Skin of body (tissue), 3 donors: ENCODE measurements at places on chromosomes 4 and X. TPM values are rescaled to one million over a fixed set of nuclear protein-coding genes. Genes with fewer than 3 reads are reported as not detected.
A peak's percentile ranks its signal among the peaks of the same experiment; 100 is the strongest.

Gene AKAP14
- total RNA-seq: not detected

Gene IL2
- not detected for total RNA-seq

Gene DCX
- total RNA-seq: 2.4 TPM

Gene STAP1
- 0.30 TPM for total RNA-seq

Gene HNRNPD
- total RNA-seq: 121 TPM

Gene SPANXN4
- not detected for total RNA-seq

Gene UCP1
- total RNA-seq: 1.7 TPM

Gene NXF2B
- not detected for total RNA-seq

Gene UCHL1
- total RNA-seq: 12.2 TPM

Gene RASGEF1B
- total RNA-seq: 61.7 TPM

Gene PSAPL1
- total RNA-seq: 18.6 TPM

Gene FHDC1
- total RNA-seq: 12.2 TPM

Gene TMEM35A
- 0.79 TPM for total RNA-seq

Gene LAP3
- 68.0 TPM for total RNA-seq

Gene GLRB
- total RNA-seq: 2.4 TPM

Gene TREX2
- total RNA-seq: 6.1 TPM

Gene SHROOM4
- 5.3 TPM for total RNA-seq

DNA sequence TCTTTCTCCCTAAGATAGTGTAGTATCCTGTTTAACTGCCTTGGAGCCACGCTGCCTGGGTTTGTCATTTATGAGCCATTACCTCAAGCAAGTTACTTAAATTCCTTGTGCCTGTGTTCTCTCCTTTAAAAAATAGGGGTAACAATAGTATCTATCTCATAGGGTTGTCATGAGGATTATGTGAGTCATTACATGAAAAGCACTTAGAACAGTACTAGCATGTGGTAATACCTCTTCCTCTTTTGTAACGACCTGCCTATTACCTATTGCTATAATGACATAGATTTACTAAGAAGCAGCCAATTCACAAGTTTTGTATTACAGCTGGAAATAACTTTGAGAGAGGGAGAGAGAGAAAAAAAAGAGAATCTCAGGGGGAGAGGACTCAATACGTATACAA lies 834.7 kb downstream of the RAPGEF2 start:
- DNase-seq: no peak

DNA sequence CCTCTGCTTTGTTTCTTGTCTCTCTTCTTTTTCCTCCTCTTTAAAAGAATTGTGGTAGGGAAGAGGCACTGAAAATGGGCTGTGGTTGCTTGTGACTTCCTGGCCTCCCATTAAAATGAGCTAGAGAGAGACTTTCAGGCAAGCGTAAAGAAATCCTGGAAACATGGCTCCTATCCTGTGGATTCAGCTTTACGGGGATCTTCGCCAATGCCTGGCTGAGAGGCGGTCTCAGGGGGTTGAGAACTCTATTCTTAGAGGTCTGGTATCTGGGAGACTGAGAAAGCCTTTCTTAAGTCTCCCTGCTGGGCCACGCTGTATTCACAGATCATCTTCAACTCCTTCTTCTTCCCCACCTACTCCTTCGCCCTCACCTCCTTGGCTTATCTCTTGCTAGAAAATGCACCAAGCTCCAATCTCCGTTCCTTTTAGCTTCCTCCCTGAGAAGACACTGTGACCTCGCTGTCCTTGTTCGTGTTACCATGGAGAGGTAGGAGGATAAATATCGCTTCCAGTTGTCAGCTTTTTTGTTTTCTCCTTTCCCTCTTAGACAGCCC lies 542 bp upstream of the KLF8 start:
- no peak for DNase-seq

GRCh38 chr4:138341739-138342415 lies 99.7 kb upstream of the SLC7A11 start:
- no peak for DNase-seq

DNA sequence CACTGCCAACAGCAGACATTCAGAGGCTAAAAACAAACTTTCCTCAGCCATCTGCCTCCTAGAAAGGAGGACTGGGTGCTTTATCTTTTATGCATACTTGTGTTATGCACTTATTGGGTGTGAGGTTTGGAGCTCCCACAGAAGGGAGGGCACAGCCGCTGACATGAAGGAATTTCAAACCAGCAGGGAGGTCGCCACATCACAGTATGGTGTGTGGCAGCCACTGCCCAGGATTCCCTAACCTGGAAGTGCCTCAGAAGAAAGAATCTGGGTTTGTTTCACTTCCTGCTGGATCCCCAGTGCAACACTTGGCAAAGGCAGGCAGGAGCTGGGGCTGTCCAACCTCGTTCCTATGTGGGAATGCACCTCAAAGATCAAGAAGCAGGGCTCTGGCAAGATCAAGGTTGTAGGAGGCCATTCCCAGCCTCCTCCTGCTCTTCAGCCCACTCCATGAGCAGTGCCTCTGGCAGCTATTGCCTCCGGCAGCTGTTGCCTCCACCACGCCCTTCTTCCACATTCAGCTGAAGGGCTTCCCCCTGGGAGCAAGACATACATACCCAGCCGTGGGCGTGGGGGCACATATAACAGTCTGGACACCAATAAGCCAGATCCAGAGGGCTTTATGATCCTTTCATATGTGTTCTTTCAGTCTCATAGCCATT lies 109.0 kb upstream of the MAMLD1 start:
- DNase-seq: no peak

GRCh38 chr4:111748157-111748556 lies 397.1 kb upstream of the FAM241A start:
- DNase-seq: no peak

DNA sequence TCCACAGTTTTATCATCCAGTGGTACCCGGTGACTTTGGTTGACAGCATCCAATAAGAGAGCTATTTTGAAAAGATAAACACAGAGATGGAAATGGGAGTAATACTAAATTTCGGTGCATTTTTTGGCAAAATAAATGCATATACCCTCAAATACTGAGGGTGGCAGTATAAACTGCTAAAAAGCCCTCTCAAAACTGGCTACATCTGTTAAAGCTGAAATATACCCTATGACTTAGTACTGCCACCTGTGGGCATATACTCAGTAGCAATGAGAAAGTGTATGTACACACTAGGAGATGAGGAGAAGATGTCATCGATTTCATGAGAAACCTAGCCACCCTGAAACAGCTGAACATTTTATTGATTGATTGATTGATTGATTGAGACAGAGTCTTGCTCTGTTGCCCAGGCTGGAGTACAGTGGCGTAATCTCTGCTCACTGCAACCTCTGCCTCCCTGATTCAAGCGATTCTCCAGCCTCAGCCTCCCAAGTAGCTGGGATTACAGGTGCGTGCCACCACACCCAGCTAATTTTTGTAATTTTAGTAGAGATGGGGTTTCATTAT lies 12.2 kb upstream of the TMEM128 start:
- DNase-seq: no peak

- no peak for DNase-seq
Measured at GRCh38 chr4:25379591-25379990, 2.5 kb downstream of the ANAPC4 start.

DNA sequence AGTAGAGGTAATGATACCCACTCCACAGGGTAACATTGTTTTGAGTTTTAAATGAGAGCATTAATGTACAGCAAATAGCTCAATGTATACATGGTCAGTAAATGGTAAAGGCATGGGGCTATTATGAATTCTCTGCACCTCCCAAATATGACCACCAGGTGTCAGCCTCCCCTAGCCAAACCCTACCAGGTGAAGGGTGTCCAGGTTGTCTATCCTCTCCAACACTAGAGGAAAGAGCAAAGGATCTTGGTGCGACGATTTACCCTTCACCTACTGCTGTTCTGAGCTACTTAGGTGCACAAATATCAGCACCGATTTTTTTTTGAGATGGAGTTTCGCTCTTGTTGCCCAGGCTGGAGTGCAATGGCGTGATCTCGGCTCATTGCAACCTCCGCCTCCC lies 26.5 kb upstream of the XIAP start:
- no peak for DNase-seq

DNA sequence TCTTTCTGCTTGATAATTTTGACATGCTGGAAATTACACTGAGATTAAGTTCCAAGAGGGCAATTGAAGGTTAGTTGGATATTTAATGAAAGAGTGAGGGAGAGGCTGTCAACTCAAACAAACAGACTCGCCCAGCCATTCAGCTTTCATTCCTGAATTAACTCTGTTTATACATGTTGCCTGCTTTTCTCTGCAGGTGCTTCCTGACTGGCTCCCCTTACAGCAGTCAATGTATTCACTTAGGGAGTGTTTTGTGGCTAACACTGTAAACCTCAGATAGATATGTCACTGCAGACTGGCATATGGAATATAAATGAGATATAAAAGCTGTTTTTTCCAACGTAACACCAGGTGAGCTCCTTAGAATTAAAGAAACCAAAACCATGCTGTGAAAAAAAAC lies 28.7 kb downstream of the TMPRSS11A start:
- no peak for DNase-seq

- no peak for DNase-seq
Measured at GRCh38 chr4:85200106-85200505, 233.6 kb upstream of the WDFY3 start.

DNA sequence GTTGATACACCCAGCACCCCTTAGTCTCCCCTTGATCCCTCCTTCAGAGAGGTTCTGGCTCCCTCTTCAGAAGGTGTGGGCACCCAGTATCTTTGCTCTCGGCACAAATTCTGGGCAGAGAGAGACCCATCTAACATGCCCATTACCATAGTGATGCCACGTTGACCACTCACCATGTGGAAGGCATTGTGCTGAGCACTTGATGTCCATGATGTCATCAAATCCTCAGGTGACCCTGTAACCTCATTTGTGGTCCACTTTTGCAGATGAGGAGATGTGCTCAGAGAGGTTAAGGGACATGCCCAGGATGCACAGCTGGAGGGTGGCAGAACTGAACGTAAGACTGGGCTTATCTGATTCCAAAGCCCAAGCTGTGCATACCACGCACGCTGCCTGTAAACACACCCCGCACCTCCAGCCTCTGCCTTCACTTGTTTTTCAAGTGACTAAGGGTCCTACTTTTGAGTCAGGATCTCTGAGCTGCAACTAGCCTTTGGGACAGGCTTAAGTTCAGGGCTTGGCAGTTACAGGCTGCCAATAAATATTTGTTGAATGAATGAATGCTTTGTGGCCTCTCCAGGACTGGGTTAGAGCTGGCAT lies 55.2 kb downstream of the HTRA3 start:
- no peak for DNase-seq

GRCh38 chr4:69743476-69744156 lies 16.8 kb downstream of the SULT1B1 start:
- DNase-seq: no peak

GRCh38 chrX:38634665-38635064 lies 73.3 kb downstream of the TSPAN7 start:
- no peak for DNase-seq

DNA sequence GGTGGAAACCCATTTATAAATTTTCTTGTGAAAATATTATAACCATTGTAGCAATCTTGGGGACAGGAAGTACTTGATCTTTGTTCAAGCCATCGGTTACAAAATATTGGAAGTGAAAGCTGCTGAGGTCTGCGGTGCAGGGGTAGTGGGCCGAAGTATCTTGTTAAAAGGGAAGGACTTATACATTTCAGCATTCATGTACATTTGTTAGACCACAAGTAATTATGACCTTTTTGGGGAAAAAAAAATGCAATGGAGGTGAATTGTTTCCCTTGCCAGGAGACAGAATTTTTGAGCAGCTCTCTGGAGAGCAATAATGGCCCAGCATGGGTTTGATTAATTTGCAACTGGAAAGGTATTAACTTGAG lies 121.3 kb downstream of the EGF start:
- DNase-seq: no peak

- DNase-seq: peak; percentile 35
Measured at GRCh38 chr4:108651014-108651791, 804 bp downstream of the OSTC start.

DNA sequence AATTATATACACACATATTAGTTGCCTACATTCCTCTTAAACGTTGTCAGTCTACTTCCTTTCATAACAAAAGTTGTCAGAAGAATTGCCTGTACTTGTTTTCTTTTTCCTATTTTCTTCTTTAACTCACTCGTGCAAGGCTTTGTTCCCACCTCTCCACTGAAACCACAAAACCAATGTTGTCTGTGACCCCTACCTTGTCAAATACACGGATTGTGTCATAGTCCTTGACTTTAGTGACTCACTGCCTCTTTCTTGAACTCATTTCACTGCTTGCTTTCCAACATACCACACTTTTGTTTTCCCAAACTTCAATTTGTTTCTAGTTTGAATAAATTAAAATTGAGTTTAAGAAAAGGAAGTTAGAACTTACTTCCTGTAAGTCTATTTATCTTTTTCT lies 283.9 kb upstream of the AGA start:
- DNase-seq: no peak

DNA sequence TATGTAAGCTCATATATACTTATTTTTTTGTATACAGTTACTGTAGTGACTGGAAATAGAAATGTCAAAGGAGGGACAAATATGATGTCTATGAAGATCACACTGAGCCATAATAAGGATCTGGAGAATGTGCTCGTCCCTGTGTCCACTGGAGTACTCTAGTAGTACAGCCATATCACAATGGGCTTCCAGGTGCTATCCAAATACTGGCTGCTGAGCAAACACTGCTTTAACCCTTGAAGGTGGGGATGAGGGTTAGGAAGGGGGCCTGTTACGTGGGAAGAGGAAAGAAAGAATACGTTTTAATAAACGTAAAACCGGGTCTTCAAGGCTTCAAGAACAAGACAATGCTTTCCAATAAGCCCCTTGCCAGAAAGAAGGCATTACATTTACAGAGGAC lies 29.8 kb upstream of the TMEM150C start:
- no peak for DNase-seq

DNA sequence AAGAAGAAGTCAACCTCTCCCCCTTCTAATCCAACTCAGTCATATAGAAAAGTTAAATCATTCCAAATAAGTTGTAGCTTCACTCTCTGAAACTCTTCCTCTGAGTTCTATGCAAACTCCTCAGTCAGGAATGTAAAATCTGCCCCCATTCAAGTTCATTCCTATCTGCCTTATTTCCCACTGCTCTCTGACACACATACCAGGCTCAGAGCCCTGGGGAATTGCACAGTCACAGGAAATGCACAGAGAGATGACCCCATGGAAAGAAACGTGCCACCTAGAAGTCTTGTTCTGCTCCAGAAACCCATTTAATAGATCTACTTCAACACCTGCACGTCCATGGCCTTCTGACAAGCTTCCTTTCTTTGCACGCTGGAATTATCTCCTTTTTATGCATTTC lies 236.0 kb upstream of the VCX3A start:
- DNase-seq: no peak

DNA sequence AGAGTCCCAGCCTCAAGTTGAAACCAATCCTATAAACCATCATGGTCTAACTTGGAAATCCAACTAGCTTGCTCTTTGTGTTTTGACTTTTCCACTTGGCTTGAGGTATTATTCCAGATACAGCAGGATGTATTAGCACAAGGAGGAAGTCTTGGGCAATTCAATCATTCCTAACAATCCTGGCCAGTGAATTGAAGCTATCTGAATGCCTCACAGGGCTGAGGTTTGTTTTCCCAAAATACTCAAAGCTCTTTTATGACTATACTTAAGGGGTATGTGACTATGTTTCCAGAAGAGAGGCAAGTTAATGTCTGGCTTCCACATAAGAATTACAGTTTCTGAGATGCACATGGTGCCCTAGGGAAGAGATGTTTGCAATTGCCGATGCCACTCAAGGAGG lies 66.8 kb upstream of the SH3RF1 start:
- no peak for DNase-seq
